ENCODE measurements at places on chromosomes 3 and 15. TPM values are rescaled to one million over a fixed set of nuclear protein-coding genes. Genes with fewer than 3 reads are reported as not detected.

The PRKCD gene
- total RNA-seq: 17.5 TPM

The AMIGO3 gene
- 3.0 TPM for total RNA-seq

The NME9 gene
- not detected for total RNA-seq

The ITIH4 gene
- total RNA-seq: 50.6 TPM

The NDUFB5 gene
- total RNA-seq: 56.0 TPM

The TFG gene
- 70.1 TPM for total RNA-seq

The ZNF660 gene
- total RNA-seq: 6.4 TPM

The FRMD5 gene
- not detected for total RNA-seq

DNA sequence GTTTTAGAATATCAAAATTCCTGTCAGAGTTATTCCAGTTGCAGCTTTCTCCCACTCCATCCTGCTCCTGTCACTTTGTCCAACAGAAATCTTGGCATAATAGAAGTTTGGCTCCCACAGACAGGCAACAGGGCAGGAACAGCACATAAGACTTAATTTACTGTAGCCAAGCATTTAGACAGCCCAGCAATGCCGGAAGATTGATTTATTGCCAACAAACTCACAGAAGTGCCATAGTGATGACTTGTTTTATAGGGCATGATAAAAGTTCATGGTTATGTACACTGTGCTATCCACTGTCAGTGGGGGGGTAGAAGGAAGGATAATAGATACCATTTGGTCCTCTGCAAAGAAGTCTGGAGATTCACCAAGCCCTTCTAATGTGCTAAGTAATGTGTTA, 98.3 kb upstream of the CBLB start:
- no peak for DNase-seq
- peak overlapping the region; percentile 30 for H3K4me3 ChIP-seq
- H3K36me3 ChIP-seq: no peaks in the 10 kb centered on the region
- no peaks in the 10 kb centered on the region for H3K27me3 ChIP-seq

DNA sequence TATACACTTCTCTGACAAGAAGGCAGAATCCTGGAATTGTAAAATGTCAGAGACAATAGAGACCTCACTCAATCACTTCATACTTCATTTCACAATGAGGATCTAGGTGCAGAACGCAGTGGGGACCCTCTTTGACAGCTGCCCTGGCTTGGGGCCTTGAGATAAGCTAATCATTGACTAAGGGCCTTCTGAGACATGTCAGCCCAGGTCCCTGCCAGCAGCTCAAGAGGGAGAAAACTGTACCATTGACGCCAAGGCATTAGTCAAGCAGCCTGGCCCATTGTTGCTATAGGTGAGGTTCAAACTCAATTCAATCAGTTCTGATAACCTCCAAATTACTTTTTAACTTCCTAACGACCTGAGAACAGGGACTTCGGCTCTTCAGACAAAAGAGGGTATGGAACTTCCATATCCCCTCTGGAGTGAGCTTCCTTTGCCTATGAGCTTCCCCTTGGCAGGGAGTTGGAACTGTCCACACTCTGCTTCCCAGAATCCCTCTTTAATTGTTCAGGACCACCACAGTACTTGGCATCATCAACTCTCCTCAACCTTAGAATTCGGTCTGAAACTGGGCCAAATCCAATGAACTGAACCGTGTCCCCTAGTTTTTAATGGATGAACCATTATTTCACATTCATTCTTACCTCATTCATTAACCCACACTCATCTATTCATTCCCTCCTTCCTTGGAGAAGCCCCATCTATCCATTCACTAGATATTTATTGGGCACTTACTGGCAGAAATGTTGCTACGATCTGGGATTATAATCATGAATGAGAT, 1.5 kb upstream of the CYP8B1 start:
- H3K4me1 ChIP-seq: no peaks in the 10 kb centered on the region
- H3K27ac ChIP-seq: no peak overlapping the region
- H3K27me3 ChIP-seq: no peaks in the 10 kb centered on the region
- no peaks in the 10 kb centered on the region for H3K36me3 ChIP-seq
- DNase-seq: no peak

GRCh38 chr15:56792211-56792610, 58.9 kb upstream of the ZNF280D start:
- H3K36me3 ChIP-seq: no peaks in the 10 kb centered on the region
- H3K4me3 ChIP-seq: no peak overlapping the region
- DNase-seq: no peak
- peaks cover 18% of the 10 kb centered on the region for H3K4me1 ChIP-seq

DNA sequence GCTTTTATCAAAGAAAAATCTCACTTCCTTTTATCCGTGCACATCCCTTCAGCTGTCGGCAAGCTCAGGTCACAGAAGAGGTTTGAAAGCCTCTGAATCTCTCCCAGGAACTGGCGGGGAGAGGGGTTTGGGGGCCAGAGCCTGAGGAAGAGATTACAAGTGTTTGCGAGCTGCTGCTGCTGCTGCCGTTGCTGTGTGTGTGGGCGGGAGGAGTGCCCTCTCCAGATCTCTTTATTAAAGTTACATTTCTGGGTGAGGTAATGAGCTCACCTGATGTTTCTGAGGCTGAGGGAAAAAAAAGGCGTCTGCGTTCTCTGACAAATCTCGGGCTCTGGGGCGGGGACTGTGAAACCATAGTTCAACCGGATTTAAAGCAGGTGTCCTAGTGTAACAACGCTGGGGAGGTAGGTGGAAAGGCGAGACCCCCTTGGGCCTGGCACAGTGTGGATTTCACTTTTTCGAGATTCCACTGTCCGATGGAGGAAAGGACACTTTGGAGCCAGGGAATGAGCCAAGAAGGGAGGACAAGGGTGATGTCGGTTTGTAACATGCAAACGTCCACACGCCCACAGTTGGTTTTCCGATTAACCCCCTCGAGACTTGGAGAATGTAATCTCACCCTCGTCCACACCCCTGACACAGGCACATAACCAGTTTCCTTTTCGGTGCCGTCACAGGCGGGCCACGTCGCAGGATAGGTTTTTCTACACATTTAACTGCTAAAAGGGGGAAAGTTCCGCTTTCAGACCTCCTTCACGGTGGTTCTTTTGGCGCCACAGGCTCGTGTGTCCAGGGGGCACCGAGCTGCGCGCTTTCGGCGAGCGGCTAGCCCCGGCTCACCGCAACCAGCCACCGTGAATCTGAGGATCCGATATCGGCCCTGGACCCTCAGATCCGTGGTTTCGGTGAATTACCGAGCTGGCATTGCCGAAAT, 2.1 kb downstream of the ALCAM start:
- no peak for DNase-seq
- peaks cover 19% of the 10 kb centered on the region for H3K4me1 ChIP-seq
- H3K27ac ChIP-seq: peak overlapping the region; percentile 73
- no peaks in the 10 kb centered on the region for H3K27me3 ChIP-seq

- no peaks in the 10 kb centered on the region for H3K27me3 ChIP-seq
- H3K4me1 ChIP-seq: no peaks in the 10 kb centered on the region
- no peak overlapping the region for H3K27ac ChIP-seq
- H3K36me3 ChIP-seq: no peaks in the 10 kb centered on the region
- H3K4me3 ChIP-seq: no peak overlapping the region
Observed at GRCh38 chr3:151182349-151183079, 20.5 kb downstream of the GPR171 start.

DNA sequence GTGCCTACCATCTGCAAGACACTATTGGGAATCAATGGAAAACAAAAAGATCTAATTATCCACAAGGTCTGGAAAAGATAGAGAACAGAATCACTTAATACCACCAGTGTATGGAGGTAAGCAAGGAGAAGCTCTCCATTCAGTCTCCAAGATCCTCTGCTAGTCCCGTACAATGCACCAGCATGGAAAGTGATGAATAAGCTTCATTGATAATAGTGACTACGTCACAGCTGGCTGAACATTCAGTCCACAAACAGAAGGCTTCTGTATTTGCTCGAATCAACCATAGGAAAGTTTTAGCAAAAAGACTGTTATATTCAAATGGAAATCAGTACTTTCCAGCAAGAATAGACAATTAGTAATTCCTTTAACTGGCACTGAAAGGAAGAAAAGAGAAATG, 42.9 kb downstream of the IGSF11 start:
- H3K36me3 ChIP-seq: no peaks in the 10 kb centered on the region
- no peak overlapping the region for H3K4me3 ChIP-seq
- H3K27me3 ChIP-seq: no peaks in the 10 kb centered on the region
- H3K4me1 ChIP-seq: peaks cover 3% of the 10 kb centered on the region

DNA sequence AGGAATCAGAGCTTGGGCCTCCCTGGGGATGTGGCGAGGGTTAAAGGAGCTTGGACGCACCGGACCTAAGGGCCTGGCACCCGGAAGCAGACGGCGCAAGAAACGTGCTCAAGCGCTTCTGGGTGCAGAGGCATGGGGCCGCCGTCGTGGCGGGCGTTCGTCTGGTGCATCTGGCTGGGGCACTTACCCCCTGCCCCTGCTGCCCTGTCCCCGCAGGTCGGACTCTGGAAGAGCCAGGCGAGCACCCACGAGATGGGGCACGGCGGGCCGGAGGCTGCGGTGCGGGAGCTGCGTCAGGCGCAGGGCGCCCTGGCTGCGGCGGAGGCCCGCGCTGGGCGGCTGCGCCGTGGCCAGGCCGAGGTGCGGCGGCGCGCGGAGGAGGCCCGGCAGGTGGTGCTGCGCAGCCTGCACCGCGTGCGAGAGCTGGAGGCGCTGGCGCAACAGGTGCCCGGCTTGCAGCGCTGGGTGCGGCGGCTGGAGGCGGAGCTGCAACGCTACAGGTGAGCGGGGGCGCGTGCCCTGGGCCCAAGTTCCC, 2.5 kb downstream of the EFCC1 start:
- H3K4me3 ChIP-seq: peak overlapping the region; percentile 39
- no peaks in the 10 kb centered on the region for H3K36me3 ChIP-seq
- DNase-seq: no peak
- no peak overlapping the region for H3K27ac ChIP-seq
- peaks cover 28% of the 10 kb centered on the region for H3K4me1 ChIP-seq

- H3K4me1 ChIP-seq: peaks cover 37% of the 10 kb centered on the region
- DNase-seq: no peak
- no peak overlapping the region for H3K4me3 ChIP-seq
- peak overlapping the region; percentile 64 for H3K27ac ChIP-seq
- no peaks in the 10 kb centered on the region for H3K27me3 ChIP-seq
Observed at GRCh38 chr15:100174159-100174903, 167.4 kb downstream of the ADAMTS17 start.

GRCh38 chr3:174675406-174675805, 183.7 kb upstream of the NAALADL2 start:
- H3K4me1 ChIP-seq: no peaks in the 10 kb centered on the region
- DNase-seq: no peak
- H3K4me3 ChIP-seq: no peak overlapping the region
- no peak overlapping the region for H3K27ac ChIP-seq
- H3K27me3 ChIP-seq: no peaks in the 10 kb centered on the region

- H3K27ac ChIP-seq: no peak overlapping the region
- H3K36me3 ChIP-seq: no peaks in the 10 kb centered on the region
- H3K27me3 ChIP-seq: no peaks in the 10 kb centered on the region
- no peaks in the 10 kb centered on the region for H3K4me1 ChIP-seq
Observed at GRCh38 chr3:177703788-177704187, 506.5 kb upstream of the TBL1XR1 start.

DNA sequence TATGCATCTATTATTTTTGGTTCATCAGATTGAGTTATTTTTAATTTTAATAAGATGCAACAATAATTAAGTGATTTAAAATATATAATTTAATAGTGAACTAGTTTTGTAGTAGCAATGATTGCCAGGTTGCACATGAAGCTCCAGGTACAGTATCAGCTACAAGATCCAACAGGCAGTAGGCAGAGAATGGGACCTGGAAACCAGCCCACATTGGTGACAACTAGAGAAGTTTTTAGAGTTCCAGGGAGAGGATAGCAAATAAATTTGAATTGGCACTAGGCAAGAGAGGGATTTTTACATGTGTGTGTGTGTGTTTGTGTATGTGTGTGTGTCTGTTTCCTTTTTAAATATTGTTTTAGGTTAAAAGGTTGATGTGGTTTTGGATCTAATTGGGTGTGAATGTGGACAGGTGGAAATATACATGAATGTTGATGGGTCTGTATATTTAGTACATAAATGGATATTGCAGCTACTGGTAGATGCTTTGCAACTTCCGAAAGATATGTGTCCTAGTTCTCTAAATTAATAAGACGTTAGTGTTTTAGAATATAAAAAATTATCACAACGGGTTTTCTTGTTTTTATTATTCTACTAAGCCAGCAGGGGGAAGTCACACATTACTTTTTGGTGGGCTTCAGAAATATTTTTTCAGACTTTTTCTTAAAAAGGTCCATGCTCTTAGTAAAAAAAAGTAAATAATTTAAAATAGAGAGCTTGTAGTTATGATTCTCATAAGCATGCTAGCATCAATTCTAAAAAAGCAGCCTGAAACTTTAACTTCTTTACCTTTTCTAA, 110.1 kb upstream of the GBE1 start:
- H3K27me3 ChIP-seq: no peaks in the 10 kb centered on the region
- H3K4me1 ChIP-seq: no peaks in the 10 kb centered on the region
- no peak overlapping the region for H3K4me3 ChIP-seq
- H3K36me3 ChIP-seq: no peaks in the 10 kb centered on the region

DNA sequence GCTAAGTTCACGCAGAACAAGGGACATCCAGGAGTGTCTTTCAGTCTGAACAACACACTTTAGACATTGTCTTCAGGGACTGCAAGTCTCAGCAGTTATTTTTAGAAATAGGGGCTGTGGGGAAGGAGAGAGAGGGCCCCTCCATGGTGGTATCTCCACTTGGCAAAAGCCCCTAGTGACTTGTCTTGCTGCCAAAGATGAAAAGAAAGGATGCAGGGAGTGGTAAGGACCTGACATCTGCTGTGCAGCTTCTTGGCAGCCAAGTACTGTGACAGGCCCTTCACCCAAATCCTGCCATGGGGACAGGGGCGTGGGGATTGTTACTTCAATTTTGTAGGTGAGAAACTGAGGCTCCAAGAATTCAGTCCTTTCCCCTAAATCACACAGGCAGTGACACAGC, 21.0 kb upstream of the SEMA6D start:
- H3K4me3 ChIP-seq: no peak overlapping the region
- DNase-seq: no peak
- no peak overlapping the region for H3K27ac ChIP-seq
- no peaks in the 10 kb centered on the region for H3K36me3 ChIP-seq
- no peaks in the 10 kb centered on the region for H3K4me1 ChIP-seq

- H3K27ac ChIP-seq: no peak overlapping the region
- H3K4me1 ChIP-seq: no peaks in the 10 kb centered on the region
- no peak overlapping the region for H3K4me3 ChIP-seq
- no peaks in the 10 kb centered on the region for H3K36me3 ChIP-seq
- no peak for DNase-seq
- no peaks in the 10 kb centered on the region for H3K27me3 ChIP-seq
Observed at GRCh38 chr3:62749657-62750056, 125.6 kb downstream of the CADPS start.

- no peak overlapping the region for H3K4me3 ChIP-seq
- peaks cover 49% of the 10 kb centered on the region for H3K4me1 ChIP-seq
- peak overlapping the region; percentile 11 for H3K27ac ChIP-seq
- no peaks in the 10 kb centered on the region for H3K36me3 ChIP-seq
- no peaks in the 10 kb centered on the region for H3K27me3 ChIP-seq
Observed at GRCh38 chr3:192831801-192832347, 85.8 kb downstream of the MB21D2 start.

DNA sequence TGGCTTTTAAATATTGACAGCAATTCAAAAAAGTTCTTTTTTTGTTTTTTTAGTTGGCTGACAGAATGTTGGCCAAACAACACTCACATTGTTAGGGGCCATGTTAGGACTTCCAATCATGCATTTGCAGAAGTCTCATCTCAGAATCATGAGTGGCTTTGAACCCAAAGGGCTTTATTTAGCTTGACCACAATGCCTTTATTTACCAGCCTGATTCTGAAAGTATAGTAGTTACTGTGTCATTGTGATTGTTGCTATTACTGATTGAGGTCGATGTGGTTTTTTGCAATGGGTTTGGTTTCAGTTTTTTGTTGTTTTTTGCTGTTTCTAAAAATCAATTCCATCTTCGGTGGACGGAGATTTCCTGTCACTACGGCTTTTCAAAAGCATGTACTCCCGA, 7.2 kb downstream of the GLDN start:
- peak overlapping the region; percentile 36 for H3K4me3 ChIP-seq
- H3K36me3 ChIP-seq: no peaks in the 10 kb centered on the region
- H3K27me3 ChIP-seq: no peaks in the 10 kb centered on the region
- H3K27ac ChIP-seq: peak overlapping the region; percentile 58

Measured in thoracic aorta (tissue), 2 donors.